ENCODE measurements at places on chromosomes 16 and 17.

DNA sequence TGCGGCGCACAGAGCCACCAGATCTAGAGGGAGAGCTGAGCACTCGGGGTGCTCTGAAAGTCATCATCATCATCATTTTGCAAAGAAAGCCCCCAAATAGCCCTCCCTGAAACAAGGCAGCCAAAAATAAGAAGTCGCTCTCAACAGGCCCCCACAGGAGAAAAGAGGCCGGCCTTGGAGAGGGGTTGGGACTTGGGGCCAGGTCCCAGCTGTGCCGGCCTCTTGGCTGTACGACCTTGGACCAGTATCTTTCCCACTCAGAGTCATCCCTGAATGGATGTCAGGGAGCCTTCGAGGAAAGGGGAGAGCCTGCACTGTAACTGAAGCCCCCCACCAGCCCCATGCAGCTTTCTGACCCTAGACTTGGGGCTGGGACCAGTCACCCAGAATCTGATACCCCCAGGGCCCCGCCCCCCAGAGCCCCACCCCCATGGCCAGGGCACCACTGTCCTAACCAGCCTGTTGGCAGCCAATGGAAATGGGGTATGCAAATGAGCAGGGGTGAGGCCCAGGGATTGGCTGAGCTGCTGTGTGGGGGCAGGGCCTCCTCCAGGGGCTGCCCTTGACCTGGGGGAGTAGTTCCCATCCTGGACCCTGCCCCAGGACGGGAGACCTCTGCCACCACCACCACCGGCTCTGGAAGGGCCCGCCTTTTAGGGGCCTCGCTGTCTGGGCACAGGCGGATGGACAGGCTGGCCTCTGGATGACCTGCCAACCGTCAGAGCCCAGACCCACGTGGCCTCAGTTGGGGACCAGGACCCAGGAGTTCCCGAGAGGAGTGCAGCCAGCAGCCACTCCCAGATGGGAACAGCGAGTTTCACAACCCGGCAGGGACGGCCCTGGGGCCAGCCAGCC is 15.4 kb downstream of the ZFPM1 start:
- peak; percentile 35 for DNase-seq

DNA sequence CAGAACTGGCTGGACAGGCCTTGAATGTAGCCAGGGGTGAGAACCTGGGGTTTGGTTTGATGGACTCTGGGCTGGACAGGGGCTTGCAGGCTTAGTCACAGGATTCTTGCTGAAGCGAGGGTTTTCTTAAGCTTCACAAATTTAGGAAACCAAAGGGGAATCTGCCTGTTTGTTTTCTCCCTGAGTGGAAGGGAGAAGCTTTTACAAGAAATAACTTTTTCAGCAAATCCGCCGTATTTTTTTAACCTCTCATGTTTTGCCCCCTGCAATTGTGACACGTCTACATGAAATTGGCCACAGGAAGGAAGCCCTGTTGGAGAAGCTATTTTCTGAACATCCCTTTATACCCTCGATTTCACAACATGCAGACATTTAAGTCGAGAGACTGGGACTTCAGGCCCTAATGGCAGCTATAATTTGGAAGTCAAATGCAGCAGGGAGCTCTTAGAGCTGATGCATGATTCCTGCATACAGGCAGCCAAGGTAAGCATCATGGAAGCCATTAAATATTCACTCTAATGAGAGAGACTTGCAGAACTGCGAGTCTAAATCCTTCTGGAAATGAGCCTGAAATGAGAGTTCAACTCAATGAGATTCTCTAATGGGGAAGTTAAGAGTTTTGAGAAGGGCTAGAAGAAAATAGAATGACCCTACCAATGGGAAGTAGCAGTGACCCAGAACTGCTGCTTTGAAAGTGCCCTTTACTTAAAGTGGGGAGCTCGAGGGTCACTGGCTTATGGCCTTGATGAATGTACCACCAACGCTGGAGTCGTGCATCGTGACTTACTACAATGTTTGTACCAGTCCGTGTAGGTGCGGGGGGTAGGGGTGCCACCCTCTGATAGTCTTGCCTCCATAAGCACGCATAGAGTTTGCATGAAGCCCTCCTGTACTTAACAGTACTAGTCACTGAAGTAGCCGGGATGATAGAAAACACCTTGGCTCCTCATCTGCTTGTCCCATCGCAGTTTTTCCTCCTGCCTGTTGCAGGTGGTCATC is 45.1 kb upstream of the IRF8 start:
- DNase-seq: no peak

- DNase-seq: no peak
Measured at GRCh38 chr17:79325709-79326430, 251.2 kb downstream of the ENGASE start.

- DNase-seq: no peak
Measured at GRCh38 chr17:76543482-76543825, 3.6 kb downstream of the PRCD start.

GRCh38 chr17:77961741-77962140 is 3.2 kb downstream of the TNRC6C start:
- no peak for DNase-seq

DNA sequence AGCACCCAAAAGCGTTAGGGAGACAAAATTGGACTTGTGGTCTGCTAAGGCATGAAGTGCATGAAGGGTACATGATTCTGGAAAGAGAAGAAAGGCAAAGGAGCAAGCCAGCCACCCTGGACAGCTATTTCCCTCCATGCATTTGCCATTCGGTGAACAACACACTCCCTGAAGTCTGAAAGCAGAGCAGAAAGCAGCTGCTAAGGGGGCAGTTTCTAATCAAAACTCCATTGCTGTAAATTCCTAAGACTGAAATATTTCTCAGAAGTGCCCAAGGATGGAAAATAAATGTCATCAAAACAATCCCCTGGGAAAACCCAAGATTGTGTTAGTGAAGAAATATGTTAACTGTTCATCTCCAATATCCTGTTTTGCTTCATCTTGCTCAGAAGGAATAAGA is 44.3 kb downstream of the PMP22 start:
- DNase-seq: no peak

DNA sequence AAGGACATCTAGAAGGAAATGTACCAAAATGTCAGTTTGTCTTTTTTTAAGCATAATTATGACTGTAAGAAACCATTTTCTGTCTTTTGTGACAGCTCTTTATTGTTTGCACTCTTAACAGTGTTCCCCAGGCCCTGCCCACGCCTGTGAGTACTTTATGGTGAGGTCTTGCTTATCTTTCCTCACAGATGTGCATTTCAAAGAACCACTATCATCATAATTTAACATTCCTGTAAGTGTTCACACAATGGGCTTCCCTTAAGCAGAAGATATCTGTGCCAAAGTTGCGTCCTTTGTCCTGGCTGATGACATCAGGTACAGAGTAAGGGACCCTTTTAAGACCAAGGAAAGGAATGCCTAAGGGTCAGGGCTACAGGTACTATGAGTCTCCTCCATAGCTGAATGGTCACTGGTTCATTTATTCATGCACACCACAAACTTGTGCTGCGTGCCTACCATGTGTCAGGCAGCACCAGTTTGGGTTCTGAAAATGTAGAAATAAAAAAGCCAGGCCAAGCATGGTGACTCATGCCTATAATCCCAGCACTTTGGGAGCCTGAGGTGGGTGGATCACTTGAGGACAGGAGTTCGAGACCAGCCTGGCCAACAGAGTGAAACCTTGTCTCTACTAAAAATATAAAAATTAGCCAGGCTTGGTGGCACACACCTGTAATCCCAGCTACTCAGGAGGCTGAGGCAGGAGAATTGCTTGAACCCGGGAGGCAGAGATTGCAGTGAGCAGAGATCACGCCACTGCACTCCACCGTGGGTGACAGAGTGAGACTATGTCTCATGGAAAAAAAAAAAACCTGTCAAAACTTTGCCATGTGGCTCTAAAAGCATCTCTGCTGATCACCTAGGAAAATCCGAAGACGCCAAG is 55.4 kb upstream of the NLK start:
- no peak for DNase-seq

DNA sequence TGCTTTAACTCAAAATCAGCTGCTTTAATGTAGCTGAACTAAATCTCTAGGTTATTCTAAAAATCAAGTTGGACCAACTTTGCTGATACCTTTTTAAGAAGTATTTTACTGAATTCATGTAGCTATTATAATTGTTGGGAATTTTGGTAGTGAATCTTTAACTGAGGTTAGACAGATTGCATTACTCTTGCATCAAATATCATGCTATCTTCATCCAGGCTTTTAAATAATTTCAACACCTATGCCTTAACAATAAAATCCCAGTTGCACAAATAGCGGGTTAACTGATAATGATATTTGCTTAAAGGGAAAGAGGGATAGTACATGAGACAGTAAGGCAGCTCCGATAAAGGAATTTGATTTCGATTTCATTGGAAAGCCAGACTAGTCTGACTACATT is 241.3 kb upstream of the TBX2 start:
- DNase-seq: no peak

Data from G401 (cell line).